ENCODE measurements at places on chromosomes 13 and 19. TPM values are rescaled to one million over a fixed set of nuclear protein-coding genes. Genes with fewer than 3 reads are reported as not detected.

Gene LSR
- 4.0 TPM for total RNA-seq

Gene SYDE1
- 22.0 TPM for total RNA-seq

Gene EDNRB
- total RNA-seq: 102 TPM

Gene C13orf42
- total RNA-seq: not detected

Gene ATP4A
- not detected for total RNA-seq

Gene CYP2A6
- total RNA-seq: 1.7 TPM

Gene SIGLEC11
- 0.65 TPM for total RNA-seq

Gene FBL
- total RNA-seq: 168 TPM

Gene ARMC6
- total RNA-seq: 17.2 TPM

Gene SIGLEC14
- total RNA-seq: 0.98 TPM

Gene ANGPTL8
- 1.9 TPM for total RNA-seq

Gene ZNF628
- 2.2 TPM for total RNA-seq

Gene PCDH17
- total RNA-seq: 2.3 TPM

Gene GDF15
- 1.7 TPM for total RNA-seq

Gene LMTK3
- total RNA-seq: not detected

Gene FFAR2
- not detected for total RNA-seq

Gene QPCTL
- total RNA-seq: 1.3 TPM

Gene SPRY2
- total RNA-seq: 84.9 TPM

Gene TNNI3
- not detected for total RNA-seq

Gene ZBTB7A
- 35.7 TPM for total RNA-seq

Gene PEAK3
- total RNA-seq: 0.75 TPM

Gene RTBDN
- total RNA-seq: not detected

Gene ZNF616
- total RNA-seq: 8.3 TPM

Gene SPACA6
- 8.3 TPM for total RNA-seq

Gene ZIK1
- 4.9 TPM for total RNA-seq

Gene TMEM238
- total RNA-seq: 2.8 TPM

Gene SIGLEC5
- total RNA-seq: 1.3 TPM

Gene SKA3
- total RNA-seq: 1.3 TPM

Gene SSC5D
- total RNA-seq: 7.9 TPM

Gene KIRREL2
- not detected for total RNA-seq

Gene ZNF536
- 0.17 TPM for total RNA-seq

Gene GFY
- not detected for total RNA-seq

Gene CIRBP
- total RNA-seq: 159 TPM

Gene CACNG8
- not detected for total RNA-seq

Gene ATXN8OS
- total RNA-seq: not detected
